ENCODE measurements at places on chromosomes 7 and 10.

- no peak for DNase-seq
These were observed 178.0 kb upstream of the BMPER start for GRCh38 chr7:33727315-33727714.

DNA sequence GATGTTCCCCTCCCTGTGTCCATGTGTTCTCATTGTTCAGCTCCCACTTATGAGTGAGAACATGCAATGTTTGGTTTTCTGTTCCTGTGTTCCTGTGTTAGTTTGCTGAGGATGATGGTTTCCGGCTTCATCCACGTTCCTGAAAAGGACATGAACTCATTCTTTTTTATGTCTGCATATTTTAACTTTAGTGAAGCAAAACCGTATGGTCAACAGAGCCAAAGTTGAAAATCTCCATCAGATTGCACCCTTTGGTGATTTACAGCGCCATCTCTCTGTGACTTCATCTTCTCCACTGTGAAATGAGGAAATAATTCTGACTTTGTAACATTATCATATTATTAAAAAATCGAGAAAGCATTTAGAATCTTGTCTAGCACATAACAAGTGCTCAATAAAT, 132.3 kb upstream of the PLXDC2 start:
- peak; percentile 10 for DNase-seq

DNA sequence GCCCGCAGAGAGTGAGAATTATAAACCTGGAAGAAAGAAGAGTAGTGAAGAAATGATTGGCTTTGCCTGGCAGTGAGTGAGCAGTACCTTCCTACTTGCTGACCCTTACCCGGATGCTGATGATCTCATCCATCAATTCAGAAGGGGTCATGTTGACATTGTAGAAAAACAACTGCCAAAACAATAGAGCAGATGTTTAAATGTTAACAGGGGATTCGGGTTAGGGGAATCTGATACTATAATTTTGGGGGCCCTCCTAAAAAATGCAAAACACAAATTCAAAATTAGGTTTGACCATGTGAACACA, 78.1 kb downstream of the MYOF start:
- no peak for DNase-seq

GRCh38 chr7:128197989-128198580, 43.0 kb upstream of the LEP start:
- no peak for DNase-seq

DNA sequence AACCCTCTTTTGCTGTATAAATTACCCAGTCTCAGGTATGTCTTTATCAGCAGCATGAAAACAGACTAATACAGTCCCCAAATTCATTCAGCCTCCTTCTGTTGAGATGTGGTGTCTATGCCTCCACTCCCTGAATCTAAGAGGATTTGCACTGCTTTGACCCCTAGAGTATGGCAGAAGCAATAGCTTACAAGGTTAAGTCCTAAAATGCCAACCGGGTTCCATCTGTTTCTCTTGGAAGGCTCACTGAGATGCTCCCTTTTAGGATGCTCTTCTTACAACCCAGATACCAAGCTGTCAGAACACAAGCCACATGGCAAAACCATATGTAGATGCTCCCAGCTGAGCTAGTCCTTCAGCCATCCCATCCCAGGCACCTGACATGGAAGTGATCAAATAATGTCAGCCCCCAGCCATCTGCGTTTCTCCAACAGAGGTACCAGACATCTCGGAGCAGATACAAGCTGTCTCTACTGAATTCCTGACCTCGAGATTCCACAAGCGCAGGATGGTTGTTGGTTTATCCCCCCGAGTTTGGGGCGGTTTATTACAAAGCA, 20.2 kb downstream of the CALN1 start:
- no peak for DNase-seq

DNA sequence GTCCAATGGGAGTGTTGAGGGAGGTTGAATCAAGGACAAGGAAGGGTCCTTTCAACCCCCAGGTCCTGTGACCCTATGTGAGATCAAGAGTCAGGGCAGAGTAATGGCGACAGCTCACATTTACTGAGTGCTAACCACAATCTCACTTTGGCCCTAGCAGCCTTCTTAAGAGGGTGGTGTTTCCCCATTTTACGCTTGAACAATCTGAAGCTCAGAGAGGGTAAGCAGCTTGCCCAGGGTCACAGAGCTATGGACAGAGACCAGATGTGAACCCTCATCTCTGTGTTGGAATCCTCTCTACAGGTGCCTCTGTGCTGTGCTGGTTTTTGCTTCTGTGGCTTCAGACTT, 102.0 kb downstream of the GRK5 start:
- DNase-seq: no peak

GRCh38 chr7:107953924-107954303, 49.0 kb downstream of the LAMB1 start:
- peak; percentile 36 for DNase-seq

DNA sequence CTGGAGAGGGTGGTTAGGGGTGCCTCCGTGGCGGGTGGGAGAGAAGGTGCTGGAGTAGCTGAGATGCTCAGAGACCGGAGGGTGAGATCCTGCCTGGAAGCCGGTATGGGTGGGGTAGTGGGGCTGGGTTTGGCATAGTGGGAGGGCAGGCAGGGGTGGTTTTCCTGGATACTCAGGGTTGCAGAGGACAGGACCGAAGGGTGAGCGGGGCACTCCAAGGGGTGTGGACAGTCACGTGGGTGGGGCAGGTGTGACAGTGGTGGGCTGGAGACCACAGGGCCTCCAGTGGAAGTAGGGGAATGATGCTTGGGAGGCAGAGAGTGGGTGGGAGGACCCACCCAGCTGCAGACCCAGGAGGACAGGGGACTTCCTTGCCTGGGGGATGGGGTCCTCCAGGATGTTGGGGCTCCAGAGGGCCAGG, 1.9 kb downstream of the SCART1 start:
- no peak for DNase-seq

- no peak for DNase-seq
These were observed 29.3 kb downstream of the ASNS start for GRCh38 chr7:97842772-97843345.

Data from fibroblast of gingiva (primary cell).